ENCODE measurements at places on chromosomes 3 and 15.

GRCh38 chr15:29472901-29473445, 203.4 kb upstream of the NSMCE3 start:
- DNase-seq: no peak

GRCh38 chr15:29244123-29244522, 25.5 kb downstream of the NSMCE3 start:
- no peak for DNase-seq

- no peak for DNase-seq
Observed at GRCh38 chr15:61668444-61668843, 391.8 kb downstream of the VPS13C start.

DNA sequence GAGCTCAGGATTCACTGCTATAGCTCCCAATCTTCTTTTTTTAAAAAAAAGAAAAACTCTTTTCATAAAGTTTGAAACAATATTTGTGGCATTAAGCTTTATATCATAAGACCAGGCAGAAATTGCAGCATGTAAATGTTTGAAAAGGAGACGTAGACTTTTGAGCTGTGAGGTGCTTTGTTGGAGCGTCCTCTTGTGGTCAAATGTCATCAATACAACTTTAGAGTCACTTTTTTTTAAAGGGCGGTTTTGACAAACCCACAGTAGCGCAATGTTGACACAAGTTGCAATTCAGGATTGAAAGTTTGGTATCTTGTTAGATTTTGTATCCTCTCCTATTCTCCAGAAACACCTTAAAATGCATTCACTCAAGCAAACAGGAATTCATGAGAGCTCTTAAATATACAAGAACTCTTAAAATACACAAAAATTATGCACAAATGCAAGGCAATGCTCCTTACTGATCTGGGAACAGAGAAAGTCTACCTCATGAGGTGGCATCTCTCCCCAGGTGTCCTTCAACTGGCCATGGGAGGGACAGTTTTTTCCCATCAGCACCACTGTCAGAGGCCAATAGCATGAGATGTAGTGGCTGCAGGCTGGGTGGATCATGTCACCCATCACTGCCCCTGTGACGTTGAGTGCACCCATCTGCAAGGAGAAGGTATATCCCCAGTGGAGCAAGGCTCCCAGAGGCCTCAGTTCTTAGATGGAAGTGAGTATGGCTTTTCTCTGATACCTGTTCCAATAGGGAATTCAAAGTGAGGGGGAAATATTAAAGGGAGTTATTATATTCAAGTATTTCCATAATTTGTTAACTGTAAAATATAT, 70.7 kb downstream of the ANXA2 start:
- no peak for DNase-seq

GRCh38 chr3:167852216-167852615, 116.7 kb downstream of the SERPINI1 start:
- DNase-seq: no peak

DNA sequence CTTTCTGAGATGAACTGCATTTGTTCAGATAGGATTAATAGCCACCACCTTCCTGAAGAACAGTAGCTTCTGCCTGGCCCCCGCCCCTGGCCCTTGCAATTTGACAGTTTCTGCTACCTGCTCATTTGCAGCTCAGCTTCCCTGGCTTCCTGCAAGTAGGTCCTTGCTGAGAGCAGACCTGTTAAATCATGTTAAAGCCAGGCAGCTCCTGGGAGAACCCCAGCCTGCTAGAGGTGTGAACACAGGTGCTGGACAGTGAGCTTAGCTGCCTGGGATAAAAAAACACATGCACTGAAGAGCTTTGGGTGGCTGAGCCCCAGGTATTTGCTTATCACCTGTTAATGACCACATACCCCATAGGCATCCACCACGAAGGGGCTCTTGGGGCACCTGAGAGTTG, 143.4 kb downstream of the PTPRG start:
- DNase-seq: no peak

DNA sequence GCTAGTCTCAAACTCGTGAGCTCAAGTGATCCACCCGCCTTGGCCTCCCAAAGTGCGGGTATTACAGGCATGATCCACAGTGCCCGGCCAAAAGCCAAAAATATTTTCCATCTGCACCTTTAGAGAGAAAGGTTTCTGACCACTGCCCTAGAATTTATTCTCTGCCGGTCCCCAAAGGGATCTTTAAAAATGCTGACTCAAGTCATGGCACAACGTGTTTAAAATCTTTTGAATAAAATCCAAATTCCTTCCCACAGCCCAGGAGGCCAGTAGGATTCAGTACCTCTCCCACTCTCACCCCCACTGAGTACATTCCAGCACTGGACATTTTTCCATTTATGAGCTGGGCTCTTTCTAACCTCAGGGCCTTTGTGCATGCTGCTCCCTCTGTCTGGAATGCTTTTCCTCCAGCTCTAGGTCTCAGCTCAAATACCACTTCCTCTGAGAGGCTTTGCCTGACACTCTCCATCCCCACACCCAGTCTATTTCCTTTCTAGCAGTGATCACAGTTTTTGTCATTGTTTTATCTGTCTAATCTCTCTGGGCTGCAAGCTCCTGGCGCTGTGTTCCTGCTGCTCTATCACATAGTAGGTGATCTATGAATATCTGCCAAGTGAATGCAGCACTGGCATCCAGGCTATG, 502.9 kb downstream of the SHQ1 start:
- peak; percentile 37 for DNase-seq

DNA sequence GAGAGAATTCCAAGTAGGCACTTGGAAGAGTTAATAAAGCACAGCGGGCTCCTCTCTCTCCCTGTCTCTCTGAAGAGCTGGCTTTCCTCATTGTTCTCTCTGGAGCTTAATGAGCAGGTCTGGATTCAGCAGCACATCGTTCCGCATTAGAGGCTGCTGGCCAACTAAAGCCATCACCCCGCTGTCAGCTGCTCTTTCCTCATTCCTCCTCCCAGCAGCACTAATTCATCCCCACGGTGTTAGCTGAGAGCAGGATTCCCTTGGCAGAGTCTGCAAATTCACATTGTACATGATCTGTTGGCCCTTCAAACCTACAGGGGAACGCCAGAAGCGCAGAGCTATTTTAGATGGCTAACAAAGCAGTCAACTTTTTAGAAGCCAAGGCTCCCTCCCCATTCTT, 44.2 kb downstream of the SGO1 start:
- DNase-seq: no peak

- no peak for DNase-seq
Observed at GRCh38 chr3:129263161-129263910, 13.9 kb downstream of the COPG1 start.

DNA sequence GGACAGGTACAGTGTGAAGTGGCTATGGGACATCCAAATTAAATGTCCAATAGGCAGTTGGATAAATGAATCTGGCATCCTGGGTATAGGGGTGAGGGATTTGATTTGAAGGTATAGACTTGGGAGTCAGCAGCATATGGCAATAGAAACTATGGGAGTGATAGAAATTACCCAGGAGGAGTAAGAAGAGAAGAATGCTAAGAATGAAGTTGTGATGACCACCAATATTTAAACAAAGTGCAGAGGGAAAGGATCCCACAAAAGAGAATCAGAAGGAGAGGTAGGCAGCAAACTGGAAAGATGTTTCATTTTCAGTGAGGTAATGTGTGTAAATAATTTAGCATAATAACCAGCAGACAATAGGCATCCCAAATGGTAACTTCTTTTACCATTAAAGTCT, 13.8 kb upstream of the MSL2 start:
- DNase-seq: no peak

- no peak for DNase-seq
Observed at GRCh38 chr3:111749171-111750170, 109.6 kb upstream of the PHLDB2 start.

GRCh38 chr15:58734859-58735258, 14.6 kb downstream of the ADAM10 start:
- DNase-seq: no peak

GRCh38 chr3:173988909-173989308, 591.4 kb downstream of the NLGN1 start:
- DNase-seq: no peak

GRCh38 chr3:33231756-33232465, 13.3 kb upstream of the SUSD5 start:
- no peak for DNase-seq

DNA sequence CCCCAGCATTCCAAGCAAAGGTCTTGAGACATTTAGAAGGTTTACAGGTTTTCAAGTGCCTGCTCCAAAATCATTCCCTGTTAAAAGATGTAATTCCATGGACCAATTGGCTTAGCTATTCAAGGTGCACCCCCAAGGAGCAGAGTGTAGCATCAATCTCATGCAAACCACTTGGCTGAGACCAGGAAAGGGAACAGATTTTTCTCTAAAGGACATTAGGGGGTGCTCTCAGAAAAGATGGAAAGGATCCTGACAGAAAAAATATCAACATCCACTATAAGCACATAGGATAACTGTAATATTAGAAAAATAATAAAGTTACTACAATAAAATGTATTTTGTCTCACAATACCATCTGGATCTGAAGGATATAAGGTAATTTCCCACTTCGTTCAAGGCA, 328.0 kb upstream of the CDIN1 start:
- DNase-seq: no peak

GRCh38 chr3:111732252-111732879, 126.7 kb upstream of the PHLDB2 start:
- no peak for DNase-seq

DNA sequence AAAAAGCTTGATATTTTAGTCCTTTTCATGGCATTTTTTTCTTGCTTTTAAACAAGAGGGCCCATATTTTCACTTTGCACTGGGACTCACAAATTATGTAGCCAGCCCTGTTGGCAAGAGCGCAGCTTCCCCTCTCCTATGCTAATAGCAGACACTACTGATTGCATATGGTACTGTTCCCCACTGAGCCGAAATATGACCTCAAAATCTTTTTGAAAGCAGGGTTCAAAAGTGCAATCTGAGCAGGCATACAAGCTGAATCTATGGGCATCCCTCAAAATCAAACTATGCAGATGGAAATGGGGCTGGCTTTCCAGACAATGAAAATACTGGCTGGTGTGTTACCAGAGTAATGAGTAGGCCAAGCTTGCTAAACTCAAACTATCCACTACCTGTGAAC, 225.2 kb upstream of the SETMAR start:
- DNase-seq: no peak

GRCh38 chr3:120119846-120120510, 25.7 kb upstream of the GSK3B start:
- DNase-seq: no peak

DNA sequence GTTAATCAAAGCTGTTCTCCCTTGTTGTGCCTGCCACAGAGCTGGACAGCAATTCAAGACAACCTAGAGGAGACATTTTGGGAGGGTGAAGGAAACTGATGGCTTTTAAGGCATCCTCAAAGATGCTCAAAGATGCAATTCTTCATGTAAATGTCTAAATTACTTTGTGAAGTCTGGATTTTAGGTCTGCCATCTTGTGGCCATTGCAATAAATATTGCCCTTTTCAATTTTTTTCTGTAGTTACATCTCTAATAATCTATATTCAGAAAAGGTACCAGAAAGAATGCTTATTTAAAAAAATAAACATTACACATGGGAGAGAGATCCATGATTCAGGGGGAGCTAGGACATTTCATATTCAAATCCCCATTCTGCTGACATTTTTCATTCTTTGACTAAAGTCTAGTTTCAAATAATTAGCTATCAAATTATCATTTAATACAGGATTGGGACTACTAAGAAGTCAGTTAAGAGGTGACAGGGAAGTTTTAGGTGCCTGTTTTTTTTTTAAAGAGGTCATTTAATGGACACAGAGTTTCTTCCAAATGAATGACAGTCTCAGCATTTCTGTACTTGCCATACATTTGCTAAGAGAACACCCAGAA, 259.8 kb upstream of the WNT5A start:
- no peak for DNase-seq

DNA sequence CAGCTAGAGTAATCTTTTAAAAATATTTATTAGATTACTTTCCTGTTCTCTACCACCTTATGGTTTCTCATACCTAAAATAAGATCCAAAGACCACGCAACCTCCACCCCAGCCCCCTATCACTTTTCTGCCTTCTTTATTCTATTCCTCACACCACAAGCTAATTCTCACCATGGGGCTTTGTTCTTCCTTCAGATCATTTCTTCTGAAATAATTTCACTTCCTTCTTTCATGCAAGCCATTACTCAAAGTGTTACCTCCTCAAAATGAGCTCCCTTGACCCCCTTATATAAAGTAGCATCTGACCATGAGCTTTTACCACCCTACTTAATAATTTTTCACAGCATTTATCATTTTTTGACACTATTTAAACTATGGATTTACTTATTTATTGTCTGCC, 233.2 kb upstream of the TMCO5A start:
- DNase-seq: no peak

GRCh38 chr15:65619626-65620290, 2.0 kb upstream of the SLC24A1 start:
- DNase-seq: no peak

- DNase-seq: no peak
Observed at GRCh38 chr3:14243782-14244181, 65.2 kb downstream of the LSM3 start.

DNA sequence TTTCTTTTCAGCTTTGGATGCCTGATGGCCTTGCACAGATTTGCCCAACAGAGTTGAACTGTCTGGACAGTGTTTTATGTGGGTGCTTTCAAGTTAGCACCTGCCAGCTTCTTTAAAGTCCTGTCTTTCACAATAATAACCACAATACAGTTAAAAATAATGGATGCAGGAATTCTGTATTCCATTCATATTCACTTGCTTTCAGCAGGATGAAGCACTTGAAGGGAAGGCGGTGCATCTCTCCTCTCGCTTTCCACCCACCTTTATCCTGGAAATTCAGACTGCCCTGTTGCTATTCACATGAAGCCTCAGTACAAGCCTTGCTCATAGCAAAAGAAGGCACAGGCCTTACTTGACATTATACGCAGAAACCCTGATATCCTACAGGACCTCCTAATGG, 26.5 kb upstream of the GYG1 start:
- DNase-seq: no peak

DNA sequence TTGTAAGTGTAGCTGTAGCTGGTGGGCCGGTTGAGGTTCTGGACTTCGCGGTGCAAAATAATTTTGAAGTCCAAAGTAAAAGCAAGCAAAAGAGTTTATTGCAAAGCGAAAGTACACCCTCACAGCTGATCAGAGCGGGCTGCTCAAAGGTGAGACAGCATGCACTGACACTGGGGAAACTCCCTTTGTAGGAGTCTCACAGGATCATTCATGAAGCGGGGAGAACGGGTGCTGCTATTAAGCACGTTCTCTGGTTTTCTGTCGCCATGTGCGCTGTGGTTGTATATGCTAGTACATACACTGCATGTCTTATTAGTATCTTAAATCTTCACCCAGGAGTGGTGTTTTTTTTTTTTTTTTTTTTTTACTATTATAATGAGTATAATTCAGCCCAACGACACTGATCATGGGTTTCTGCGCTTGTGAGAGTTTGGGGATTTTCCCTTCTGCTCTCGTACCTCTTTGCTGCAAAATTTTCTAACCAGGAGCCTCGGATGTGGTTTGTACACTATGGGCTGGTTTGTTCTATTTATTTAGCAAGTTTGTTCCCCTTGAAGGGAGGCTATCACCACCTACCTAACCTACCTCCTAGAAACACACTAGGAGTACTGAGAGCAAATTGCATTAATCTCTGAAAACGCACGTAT, 1.4 kb upstream of the AP4E1 start:
- DNase-seq: no peak

GRCh38 chr3:51974963-51975851, at the start of gene ABHD14A:
ABHD14A (plus strand) TSS chr3:51975064; CDS start chr3:51975136, 72 bp downstream.
- DNase-seq: no peak

- DNase-seq: no peak
Observed at GRCh38 chr3:181009225-181009624, 19.7 kb upstream of the DNAJC19 start.
